ENCODE measurements at places on chromosomes 2 and 18.

DNA sequence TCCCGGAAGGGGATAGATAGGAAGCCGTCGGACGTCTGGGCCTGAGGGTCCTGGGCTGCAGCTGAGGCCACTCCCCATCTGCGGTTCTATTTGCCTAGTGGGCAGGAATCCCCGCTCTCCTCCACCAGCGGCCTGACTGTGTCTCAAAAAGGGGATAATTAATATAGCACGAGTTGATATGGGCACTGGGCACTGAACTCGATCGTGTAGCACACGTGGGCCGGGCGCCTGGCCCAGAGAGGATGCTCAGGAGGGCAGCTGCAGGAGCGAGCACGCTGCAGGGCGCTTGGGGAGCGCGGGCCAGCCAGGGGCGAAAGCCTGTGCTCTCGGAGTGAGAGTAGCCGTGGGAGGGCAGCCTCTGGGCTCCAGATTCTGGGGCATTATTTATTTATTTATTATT, 8.8 kb upstream of the GBX2 start:
- peaks cover 3% of the 10 kb centered on the region for H3K36me3 ChIP-seq
- H3K27me3 ChIP-seq: peaks cover 71% of the 10 kb centered on the region
- no peak overlapping the region for H3K27ac ChIP-seq
- no peak for DNase-seq
- no peak overlapping the region for H3K4me3 ChIP-seq

DNA sequence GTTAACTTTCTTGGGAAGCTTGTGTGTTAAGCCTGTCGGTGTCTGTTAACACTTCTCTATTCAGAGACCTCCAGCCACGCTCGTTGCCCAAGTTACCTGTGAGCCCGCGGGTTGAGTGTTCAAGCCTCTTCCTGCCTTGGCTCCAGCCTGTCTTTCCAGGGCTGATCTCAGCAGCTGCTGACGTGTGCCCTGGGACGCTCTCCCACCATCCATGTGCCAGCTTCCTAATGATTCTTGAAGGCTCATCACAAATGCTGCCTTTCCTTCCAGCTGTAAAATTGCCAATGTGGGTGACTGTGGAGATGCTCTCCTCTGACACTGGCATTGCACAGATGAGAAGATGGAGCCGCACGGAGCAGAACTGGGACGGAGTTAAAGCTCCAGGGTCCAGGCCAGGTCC, 6.1 kb downstream of the RNF144A start:
- peaks cover 14% of the 10 kb centered on the region for H3K4me1 ChIP-seq
- no peak overlapping the region for H3K4me3 ChIP-seq
- H3K36me3 ChIP-seq: peaks cover 3% of the 10 kb centered on the region
- no peak for DNase-seq
- H3K27me3 ChIP-seq: peaks cover 23% of the 10 kb centered on the region

GRCh38 chr18:45723567-45724355, at the start of gene SLC14A1:
Gene SLC14A1, plus strand, starts transcription at chr18:45724181. Its CDS starts 6,140 bp downstream, at chr18:45730321.
- no peak within 1 kb of the TSS for H3K4me3 ChIP-seq
- H3K27ac ChIP-seq: no peak within 1 kb of the TSS
- H3K36me3 ChIP-seq: no peaks in the 10 kb centered on the region
- H3K27me3 ChIP-seq: no peaks in the 10 kb centered on the region

DNA sequence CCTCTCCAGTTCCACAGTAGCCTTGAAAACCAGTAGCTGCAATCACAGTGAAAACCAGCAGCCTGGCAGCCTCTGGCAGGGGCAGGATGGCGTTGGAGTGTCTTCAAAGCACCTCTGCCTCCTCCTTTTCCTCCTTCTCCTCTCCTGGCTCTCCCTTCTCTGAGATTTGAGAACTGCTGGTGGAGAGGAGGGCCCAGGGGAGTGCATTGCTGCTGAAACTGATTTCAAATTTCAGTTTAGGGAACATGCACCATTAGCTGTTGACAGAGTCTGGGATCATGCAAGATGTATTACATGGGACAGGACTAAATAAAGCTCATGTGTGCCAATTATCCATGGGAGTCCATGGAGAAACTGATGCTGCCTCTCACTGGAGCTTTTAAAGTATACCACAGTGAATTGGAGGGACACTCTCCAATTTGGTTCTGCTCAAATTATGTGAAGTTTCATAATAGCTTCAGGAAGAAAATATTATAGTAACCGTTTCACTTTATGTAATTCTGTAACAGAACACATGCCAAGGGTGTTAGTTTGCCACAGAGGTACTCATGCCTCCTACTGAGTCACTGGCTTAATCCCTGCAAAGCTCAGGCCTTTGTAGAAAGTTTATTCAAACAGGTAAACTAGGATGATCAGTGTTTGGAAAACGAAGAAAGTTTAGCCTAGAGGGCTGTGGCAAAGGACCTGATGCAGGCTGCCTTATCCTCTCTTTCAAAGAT, 146.1 kb downstream of the PRPF40A start:
- DNase-seq: no peak
- no peak overlapping the region for H3K27ac ChIP-seq
- H3K4me3 ChIP-seq: no peak overlapping the region
- no peaks in the 10 kb centered on the region for H3K36me3 ChIP-seq
- H3K27me3 ChIP-seq: no peaks in the 10 kb centered on the region
- peaks cover 17% of the 10 kb centered on the region for H3K4me1 ChIP-seq

DNA sequence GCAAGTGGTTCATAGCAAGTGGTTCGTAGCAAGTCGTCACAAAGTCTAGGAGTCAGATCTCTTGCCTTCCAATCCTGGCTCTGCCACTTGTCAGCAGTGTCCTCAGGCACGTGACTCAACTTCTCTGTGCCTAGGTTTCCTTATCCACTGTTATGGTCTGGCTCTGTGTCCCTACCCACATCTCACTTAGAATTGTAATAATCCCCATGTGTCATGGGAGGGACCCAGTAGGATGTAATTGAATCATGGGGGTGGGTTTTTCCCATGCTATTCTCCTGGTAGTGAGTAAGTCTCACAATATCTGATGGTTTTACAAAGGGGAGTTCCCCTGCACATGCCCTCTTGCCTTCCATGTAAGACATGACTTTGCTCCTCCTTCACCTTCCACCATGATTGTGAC, 51.8 kb upstream of the AP1S3 start:
- peaks cover 23% of the 10 kb centered on the region for H3K4me1 ChIP-seq
- peak overlapping the region; percentile 47 for H3K27ac ChIP-seq
- DNase-seq: no peak
- H3K4me3 ChIP-seq: no peak overlapping the region
- peaks cover 33% of the 10 kb centered on the region for H3K36me3 ChIP-seq

- H3K4me3 ChIP-seq: no peak overlapping the region
- H3K27ac ChIP-seq: no peak overlapping the region
- H3K27me3 ChIP-seq: no peaks in the 10 kb centered on the region
- no peak for DNase-seq
- H3K4me1 ChIP-seq: peaks cover 82% of the 10 kb centered on the region
- H3K36me3 ChIP-seq: peaks cover 5% of the 10 kb centered on the region
Observed at GRCh38 chr2:98458667-98459380, 14.2 kb downstream of the INPP4A start.

All from stimulated activated naive B cell treated with anti-CD40 and anti-IgM and Interleukin-4, amounts not matched to agents 10 μg/mL and 1 μg/mL and 100 μg/mL, for 72 hours (primary cell).